ENCODE measurements at places on chromosomes 3 and 15.

- no peak for DNase-seq
Observed at GRCh38 chr3:113585720-113586119, 53.4 kb downstream of the SIDT1 start.

- no peak for DNase-seq
Observed at GRCh38 chr3:149435996-149436885, 38.3 kb upstream of the TM4SF4 start.

- DNase-seq, result peak; percentile 90
Observed at GRCh38 chr15:91706322-91707032, 147.0 kb upstream of the SLCO3A1 start.

GRCh38 chr3:186246941-186247340, 115.1 kb downstream of the DGKG start:
- DNase-seq, result no peak

GRCh38 chr3:8500989-8501370, 643 bp upstream of the LMCD1 start:
- no peak for DNase-seq

All from right atrium auricular region (tissue), 2 donors.